ENCODE measurements at places on chromosomes 13 and 19. TPM values are rescaled to one million over a fixed set of nuclear protein-coding genes. Genes with fewer than 3 reads are reported as not detected.

Gene PRTN3
- total RNA-seq = not detected

Gene MLLT1
- total RNA-seq = 34.6 TPM

Gene SHD
- 39.3 TPM for total RNA-seq

Gene CD320
- total RNA-seq = 40.6 TPM

Gene HSD17B14
- total RNA-seq = 4.9 TPM

Gene CLPTM1
- total RNA-seq = 94.6 TPM

Gene ZNF737
- total RNA-seq = 15.9 TPM

Gene PEAK3
- total RNA-seq = 1.1 TPM

Gene URAD
- total RNA-seq = 195 TPM

Gene SGCG
- not detected for total RNA-seq

Gene MISP3
- 31.6 TPM for total RNA-seq

Gene FLT1
- total RNA-seq = 8.4 TPM

Gene NECTIN2
- 147 TPM for total RNA-seq

Gene TPP2
- total RNA-seq = 29.9 TPM

Gene ZNF433
- 3.2 TPM for total RNA-seq

Gene SCGB2B2
- 1.3 TPM for total RNA-seq

Gene SRRM5
- total RNA-seq = 0.64 TPM

Gene SIN3B
- 294 TPM for total RNA-seq

Gene FOSB
- 64.7 TPM for total RNA-seq

Gene OVOL3
- total RNA-seq = not detected

Gene PRX
- total RNA-seq = 1.5 TPM

Gene FBL
- total RNA-seq = 52.1 TPM

Gene FLT3
- 0.55 TPM for total RNA-seq

Gene ZNF223
- total RNA-seq = 6.5 TPM

Gene ACP7
- not detected for total RNA-seq

Gene SYT3
- not detected for total RNA-seq

Gene HNRNPM
- total RNA-seq = 84.0 TPM

Gene ZNF254
- 21.2 TPM for total RNA-seq

Gene TLE2
- 39.3 TPM for total RNA-seq

Gene DACT3
- 5.7 TPM for total RNA-seq

Gene ZNF253
- total RNA-seq = 41.6 TPM

Gene ZNF440
- 45.3 TPM for total RNA-seq

Gene ZNF526
- total RNA-seq = 6.6 TPM

Gene PRR12
- total RNA-seq = 42.6 TPM

Gene SMIM44
- total RNA-seq = not detected

Gene GPR4
- 0.37 TPM for total RNA-seq

Gene ZNF439
- 16.4 TPM for total RNA-seq

Gene CFAP97D2
- total RNA-seq = not detected

Gene NEK5
- total RNA-seq = not detected

Gene CNFN
- 2.7 TPM for total RNA-seq

Gene HSD11B1L
- total RNA-seq = 30.1 TPM

Gene DMKN
- 10.3 TPM for total RNA-seq

Gene FFAR1
- total RNA-seq = not detected

Gene TNFSF9
- 0.95 TPM for total RNA-seq

Gene ZNF14
- total RNA-seq = 10.0 TPM

Gene GNA15
- total RNA-seq = not detected

Gene FOXA3
- 1.9 TPM for total RNA-seq
